Melanocyte of skin (primary cell): ENCODE measurements at places on chromosomes 3 and 15. TPM values are rescaled to one million over a fixed set of nuclear protein-coding genes. Genes with fewer than 3 reads are reported as not detected.

The HRG gene
- total RNA-seq = not detected in 2 replicates

The CYP11A1 gene
- under 0.01 and 0.69 TPM in 2 replicates for total RNA-seq

The RSRC1 gene
- total RNA-seq = 44.0 and 48.3 TPM in 2 replicates

The RAB6B gene
- total RNA-seq = 2.3 and 2.7 TPM in 2 replicates

The CCDC50 gene
- total RNA-seq = 133 and 163 TPM in 2 replicates

The KCNMB2 gene
- not detected in 2 replicates for total RNA-seq

The TMCO5A gene
- not detected in 2 replicates for total RNA-seq

The TMEM266 gene
- total RNA-seq = 0.34 TPM in 1 of 2 replicates, not detected in the other

The RPP25 gene
- total RNA-seq = 31.8 and 67.3 TPM in 2 replicates

The C3orf22 gene
- total RNA-seq = not detected in 2 replicates

The SEMA5B gene
- total RNA-seq = not detected in 2 replicates

The GHRL gene
- total RNA-seq = not detected in 2 replicates

The CLRN1 gene
- not detected in 2 replicates for total RNA-seq

The GUCA1C gene
- total RNA-seq = not detected in 2 replicates

The DLEC1 gene
- total RNA-seq = 0.15 TPM in 1 of 2 replicates, not detected in the other

The MASP1 gene
- 0.36 TPM in 1 of 2 replicates, not detected in the other for total RNA-seq

The SNUPN gene
- total RNA-seq = 28.2 and 31.6 TPM in 2 replicates

The IL16 gene
- total RNA-seq = 14.2 and 16.0 TPM in 2 replicates

The EDEM1 gene
- total RNA-seq = 33.6 and 42.0 TPM in 2 replicates

The GORASP1 gene
- total RNA-seq = 47.5 and 57.8 TPM in 2 replicates

The ACTL6A gene
- total RNA-seq = 60.5 and 66.6 TPM in 2 replicates

The GOLGA6L7 gene
- not detected in 2 replicates for total RNA-seq

The DBR1 gene
- total RNA-seq = 22.1 and 24.0 TPM in 2 replicates

The GP5 gene
- total RNA-seq = 0.15 and 0.33 TPM in 2 replicates
